ENCODE measurements at places on chromosomes 2 and 18.
A peak's percentile ranks its signal among the peaks of the same experiment; 100 is the strongest.

DNA sequence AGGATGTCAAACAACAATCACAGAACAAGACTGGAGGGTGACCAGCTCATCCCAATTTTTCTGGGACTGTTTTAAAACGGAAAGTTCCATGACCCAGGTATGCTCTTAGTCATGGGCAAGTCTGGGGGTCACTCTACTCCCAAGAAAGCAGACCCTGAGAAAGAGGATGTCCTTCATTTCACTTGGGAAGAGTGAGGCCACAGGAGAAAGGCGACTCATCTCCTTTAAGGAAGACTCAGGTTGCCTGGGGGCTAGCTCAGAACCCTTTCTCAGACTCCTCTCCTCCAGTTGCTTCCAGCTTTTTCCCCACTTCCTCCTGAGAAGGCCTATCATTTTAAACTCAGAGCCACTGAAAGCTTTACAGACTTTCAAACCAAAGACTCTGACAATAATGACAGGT, 9.3 kb downstream of the RNF152 start:
- no peak overlapping the region for H3K27ac ChIP-seq
- H3K27me3 ChIP-seq: peaks cover 8% of the 10 kb centered on the region
- no peak overlapping the region for H3K4me3 ChIP-seq
- peaks cover 41% of the 10 kb centered on the region for H3K36me3 ChIP-seq

DNA sequence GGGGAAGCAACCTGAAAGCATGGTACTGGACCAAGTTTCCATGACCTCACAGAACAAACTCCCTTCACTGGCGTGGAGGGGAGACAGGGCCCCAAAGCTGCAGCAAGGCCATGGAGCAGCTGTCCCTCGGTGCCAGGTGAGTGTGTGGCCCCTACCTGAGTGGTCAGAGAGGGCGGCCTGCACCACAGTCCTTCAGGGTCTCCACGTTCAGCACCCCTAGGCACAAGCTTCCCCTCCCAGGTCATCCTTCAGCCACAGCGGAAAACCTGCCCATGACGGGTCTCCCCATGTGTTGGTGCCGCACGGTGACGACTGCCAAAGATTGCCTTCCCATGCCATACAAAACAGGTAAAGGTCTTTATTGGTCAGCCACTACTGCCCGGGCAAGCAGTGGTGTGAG, 201.6 kb downstream of the MGAT5 start:
- H3K27me3 ChIP-seq: peaks cover 4% of the 10 kb centered on the region
- H3K4me3 ChIP-seq: no peak overlapping the region
- peaks cover 38% of the 10 kb centered on the region for H3K4me1 ChIP-seq
- no peak for DNase-seq
- H3K27ac ChIP-seq: peak overlapping the region; percentile 13
- no peaks in the 10 kb centered on the region for H3K36me3 ChIP-seq

DNA sequence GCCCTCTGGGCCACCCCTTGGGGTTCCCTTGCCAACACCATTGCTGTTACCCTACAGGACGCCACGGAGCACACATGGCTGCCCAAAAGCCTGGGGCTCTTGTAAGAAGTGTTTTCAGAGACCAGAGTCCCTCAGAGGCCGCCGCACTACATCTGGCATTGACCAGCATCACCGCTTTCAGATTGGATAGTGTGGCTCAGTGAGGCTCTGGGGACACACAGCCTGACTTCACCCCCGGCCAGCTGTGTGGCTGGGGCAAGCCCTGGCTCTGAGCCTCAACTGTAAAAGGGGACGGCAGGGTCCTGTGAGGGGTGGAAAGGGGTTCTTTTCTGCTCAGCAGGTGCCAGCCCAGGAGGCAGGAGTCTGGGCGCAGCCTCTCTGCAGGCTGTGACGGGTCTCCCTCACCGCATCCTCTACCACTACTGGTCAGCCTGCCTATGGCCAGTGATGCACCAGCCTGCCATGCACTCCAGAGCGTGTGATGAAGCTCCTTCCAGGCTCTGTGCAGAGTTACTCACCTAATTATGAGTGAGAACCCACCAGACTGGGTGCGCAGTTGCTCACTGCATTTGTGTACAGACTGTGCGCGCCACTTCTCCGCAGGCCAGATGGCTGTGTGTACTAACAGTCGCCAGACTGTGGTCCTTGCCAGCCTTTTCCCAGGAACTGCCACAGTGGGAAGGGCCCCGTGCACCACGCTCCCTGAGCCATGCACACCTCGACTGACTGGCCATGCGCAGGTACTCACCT, 10.7 kb upstream of the OTOF start:
- no peak for DNase-seq
- peaks cover 14% of the 10 kb centered on the region for H3K27me3 ChIP-seq
- H3K36me3 ChIP-seq: no peaks in the 10 kb centered on the region

- H3K4me1 ChIP-seq: peaks cover 8% of the 10 kb centered on the region
- no peak for DNase-seq
- peaks cover 35% of the 10 kb centered on the region for H3K36me3 ChIP-seq
- H3K27me3 ChIP-seq: no peaks in the 10 kb centered on the region
- no peak overlapping the region for H3K27ac ChIP-seq
These were observed 110.2 kb upstream of the KIF5C start for GRCh38 chr2:148764815-148765214.

DNA sequence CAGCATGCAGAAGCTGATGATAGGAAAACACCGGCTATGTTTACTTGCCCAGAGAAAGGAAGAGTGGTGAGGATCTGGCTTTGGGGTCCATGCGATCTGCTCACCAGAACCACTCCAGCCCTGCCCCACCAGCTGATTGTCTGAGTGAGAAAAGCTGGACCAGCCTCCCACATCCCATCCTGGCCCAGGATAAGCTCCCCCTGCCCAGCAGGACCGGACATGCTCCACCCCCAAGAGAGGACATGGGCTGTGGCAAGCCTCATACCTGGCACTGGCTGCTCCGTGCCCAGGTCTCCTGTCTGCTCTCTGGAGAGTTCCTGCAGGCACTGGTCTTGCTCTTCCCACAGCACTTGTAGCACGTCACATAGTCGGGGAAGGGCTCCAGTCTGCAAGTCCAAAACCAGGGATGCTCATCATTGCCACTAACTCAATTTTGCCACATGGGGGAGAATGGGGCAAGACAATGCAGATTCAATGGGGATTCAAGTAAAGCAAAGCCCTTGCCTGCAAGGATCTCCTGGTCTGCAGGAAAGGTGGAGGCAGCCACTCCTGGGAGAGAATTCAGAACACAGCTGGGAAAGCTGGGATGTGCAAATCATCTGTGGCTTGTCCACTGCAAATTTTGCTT, 30.0 kb downstream of the SCTR start:
- no peaks in the 10 kb centered on the region for H3K36me3 ChIP-seq
- no peak overlapping the region for H3K27ac ChIP-seq
- H3K27me3 ChIP-seq: peaks cover 33% of the 10 kb centered on the region
- H3K4me3 ChIP-seq: no peak overlapping the region

DNA sequence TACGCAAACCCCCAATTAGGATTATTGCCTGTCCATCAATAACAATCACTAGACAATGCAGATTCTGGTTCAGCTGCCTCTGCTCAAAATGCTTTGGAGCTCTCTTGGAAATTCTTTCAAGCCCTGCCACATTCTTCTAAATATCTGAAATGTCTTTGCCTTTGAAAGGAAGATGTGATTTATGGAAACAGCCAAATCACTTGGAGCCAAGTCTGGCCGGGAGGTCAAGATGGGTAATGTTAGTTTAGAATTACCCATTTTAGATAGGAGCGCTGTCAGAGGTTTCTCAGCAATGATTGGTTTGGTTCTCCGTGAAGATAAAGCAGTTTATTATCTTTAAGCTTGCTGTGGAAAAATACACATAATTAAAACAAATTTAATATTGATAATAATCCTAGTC, 306.7 kb downstream of the SETBP1 start:
- H3K4me1 ChIP-seq: peaks cover 10% of the 10 kb centered on the region
- peak overlapping the region; percentile 54 for H3K27ac ChIP-seq
- no peak overlapping the region for H3K4me3 ChIP-seq
- no peak for DNase-seq
- H3K27me3 ChIP-seq: peaks cover 7% of the 10 kb centered on the region
- H3K36me3 ChIP-seq: peaks cover 32% of the 10 kb centered on the region

GRCh38 chr18:61155586-61155985, 177.6 kb upstream of the CDH20 start:
- DNase-seq: no peak
- H3K4me1 ChIP-seq: no peaks in the 10 kb centered on the region
- peaks cover 6% of the 10 kb centered on the region for H3K27me3 ChIP-seq
- no peaks in the 10 kb centered on the region for H3K36me3 ChIP-seq

DNA sequence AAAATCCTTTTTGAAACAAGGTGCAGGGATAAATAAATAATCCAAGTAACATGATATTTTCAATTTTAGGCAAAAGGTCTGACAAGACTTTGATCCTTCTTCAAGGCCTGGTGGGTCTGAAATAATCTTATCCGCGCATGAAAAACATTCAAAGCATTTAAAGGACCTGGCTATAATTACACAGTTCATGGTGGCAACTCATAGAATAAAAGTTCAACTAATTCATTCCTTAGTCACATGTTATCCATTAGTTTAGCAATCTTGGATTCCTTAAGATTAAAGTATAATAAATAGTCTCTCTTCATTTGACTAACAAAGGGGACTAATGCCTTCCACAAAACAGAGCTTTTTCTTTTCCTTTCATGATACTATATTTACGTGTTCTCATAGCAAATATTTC, 21.0 kb upstream of the SLC38A11 start:
- H3K27ac ChIP-seq: no peak overlapping the region
- H3K36me3 ChIP-seq: no peaks in the 10 kb centered on the region
- no peak overlapping the region for H3K4me3 ChIP-seq
- no peaks in the 10 kb centered on the region for H3K4me1 ChIP-seq
- DNase-seq: no peak
- H3K27me3 ChIP-seq: no peaks in the 10 kb centered on the region
